Aorta (tissue), 5 donors: ENCODE measurements at places on chromosomes 2 and 18. TPM values are rescaled to one million over a fixed set of nuclear protein-coding genes. Genes with fewer than 3 reads are reported as not detected.

DNA sequence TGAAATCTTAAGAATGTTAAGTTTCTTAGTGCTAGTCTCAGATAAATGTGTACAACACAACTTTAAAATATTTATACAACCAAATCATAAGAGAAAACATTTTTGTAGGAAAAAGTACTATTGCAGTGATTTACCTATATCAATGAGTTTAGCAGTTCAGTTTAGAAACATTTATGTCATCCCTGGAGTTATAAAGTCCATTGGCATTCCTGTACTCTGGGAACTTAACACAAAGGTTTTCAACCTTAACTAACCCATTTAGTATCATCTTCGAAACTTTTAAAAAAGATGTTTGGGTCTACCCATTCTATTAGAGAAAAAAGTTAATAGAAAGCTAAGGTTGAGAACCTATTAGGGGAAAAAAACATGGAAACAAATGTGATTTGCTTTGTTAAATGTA lies 10.9 kb downstream of the AFTPH start:
- no peak for DNase-seq

The SPC25 gene
- 0.58 TPM for total RNA-seq

- DNase-seq, result no peak
Measured at GRCh38 chr2:234661175-234661574, 164.3 kb upstream of the ARL4C start.

The OTOF gene
- 0.24 TPM for total RNA-seq
